Activated CD8-positive, alpha-beta memory T cell treated with anti-CD3 and anti-CD28 coated beads for 1 hour (primary cell): ENCODE measurements at places on chromosomes 11 and 22.

DNA sequence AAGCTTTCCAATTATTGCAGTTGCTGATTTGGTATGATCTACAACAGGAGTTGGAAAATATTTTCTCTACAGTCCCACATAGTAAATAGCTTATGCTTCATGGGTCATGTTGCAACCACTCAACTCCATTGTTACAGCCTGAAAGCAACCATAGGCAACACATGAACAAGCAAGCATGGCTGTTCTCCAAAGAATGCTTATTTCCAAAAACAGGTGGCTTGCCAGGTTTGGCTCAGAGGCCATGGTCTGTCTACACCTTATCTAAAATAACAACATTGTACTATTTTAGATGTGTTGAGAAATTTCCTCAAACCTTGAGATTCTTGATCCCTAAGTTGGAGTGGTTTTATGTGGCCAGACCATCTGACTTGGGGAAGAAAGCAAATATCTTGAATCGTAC is 153.9 kb upstream of the MPPED2 start:
- no peak for DNase-seq

DNA sequence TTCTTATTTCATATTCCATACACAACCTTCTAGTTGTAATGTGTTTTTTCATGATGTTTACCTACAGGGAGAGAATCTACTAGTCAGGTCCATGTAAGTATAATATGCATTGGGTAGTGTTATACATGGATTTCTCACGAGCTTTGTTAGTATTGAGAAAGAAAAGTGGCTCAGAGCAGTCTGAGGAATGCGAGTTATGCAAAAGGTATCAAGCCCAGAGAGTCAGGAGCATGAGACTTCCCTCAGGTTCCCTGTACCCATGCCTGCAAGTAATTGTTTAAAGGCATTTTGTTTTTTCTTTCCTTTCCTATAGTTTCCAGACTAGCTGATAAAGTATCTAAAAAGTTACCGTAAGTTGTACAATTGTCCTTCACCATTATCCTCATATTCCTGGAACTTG is 66.1 kb downstream of the STK33 start:
- no peak for DNase-seq

DNA sequence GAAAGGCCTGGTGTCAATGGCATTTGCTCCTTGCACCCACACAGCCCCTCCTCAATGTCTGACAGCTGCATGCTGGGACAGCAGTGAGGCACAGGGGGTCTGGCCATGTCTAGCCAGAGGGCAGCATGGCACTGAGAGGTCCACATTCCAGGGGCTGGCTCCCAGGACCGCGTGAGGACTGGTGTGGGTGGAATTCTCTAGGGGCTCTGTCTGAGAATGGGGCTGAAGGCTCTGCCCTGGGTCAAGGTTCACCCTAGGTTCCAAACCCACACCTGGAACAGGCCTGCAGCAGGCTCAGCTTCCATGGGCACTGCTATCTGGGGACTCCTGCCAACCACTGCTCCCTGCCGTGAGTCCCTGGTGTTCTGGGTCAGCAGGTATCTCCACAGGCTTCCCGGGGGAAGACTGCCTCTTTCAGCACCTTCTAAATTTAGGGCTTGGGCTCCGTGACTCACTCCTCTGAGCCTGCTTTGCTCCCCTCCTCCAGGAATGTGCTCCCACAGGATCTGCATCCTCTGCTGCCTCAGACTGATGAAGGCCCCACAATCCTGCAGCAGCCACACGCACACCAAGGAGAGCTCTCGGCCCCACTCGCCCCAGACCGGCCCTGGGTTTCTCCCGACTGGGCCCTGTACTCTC is 4.2 kb downstream of the STARD10 start:
- DNase-seq: no peak

- DNase-seq: no peak
Observed at GRCh38 chr11:85945296-85945695, 90.1 kb downstream of the CCDC83 start.

- no peak for DNase-seq
Observed at GRCh38 chr11:72373163-72373562, 61.2 kb downstream of the CLPB start.

DNA sequence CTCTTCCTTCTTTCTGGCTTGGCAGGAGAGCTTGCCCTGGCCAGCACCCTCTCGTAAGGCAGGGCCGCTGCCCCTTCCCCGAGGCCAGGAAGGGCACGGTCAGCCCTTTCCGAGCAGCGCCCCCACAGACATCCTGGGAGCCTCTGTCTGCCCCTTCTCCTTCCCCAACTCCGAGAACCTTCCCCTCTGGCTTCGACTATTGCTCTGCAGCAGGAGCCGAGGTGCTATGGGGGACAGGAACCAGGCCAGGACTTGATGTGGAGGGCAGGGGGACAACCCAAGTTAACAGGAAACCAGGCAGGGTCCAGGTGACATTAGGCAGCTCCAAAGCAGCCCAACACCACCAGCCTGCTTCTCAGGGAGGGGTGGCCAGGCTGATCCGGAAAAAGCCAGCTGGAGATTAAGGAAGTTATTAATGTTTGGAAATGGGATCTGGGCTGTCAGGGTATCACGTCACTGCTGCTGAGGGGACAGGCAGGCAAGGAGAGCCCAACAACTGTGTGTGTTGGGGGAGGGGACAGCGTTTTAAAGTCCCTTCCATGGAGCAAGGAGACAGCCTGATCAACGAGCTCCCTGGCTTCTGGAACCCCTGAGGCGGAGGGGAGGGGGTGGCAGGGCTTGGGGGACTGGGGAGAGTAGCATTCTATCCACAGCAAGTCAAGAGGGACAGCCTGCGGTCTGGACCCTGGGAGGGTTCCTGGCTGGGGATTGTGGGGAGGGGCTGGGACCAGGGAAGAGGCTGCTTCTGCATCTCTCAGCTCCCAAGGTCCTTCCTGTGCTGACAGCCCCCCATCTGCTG is 27.3 kb downstream of the SYT7 start:
- no peak for DNase-seq

- no peak for DNase-seq
Observed at GRCh38 chr22:33898121-33898520, 22.2 kb downstream of the LARGE1 start.

DNA sequence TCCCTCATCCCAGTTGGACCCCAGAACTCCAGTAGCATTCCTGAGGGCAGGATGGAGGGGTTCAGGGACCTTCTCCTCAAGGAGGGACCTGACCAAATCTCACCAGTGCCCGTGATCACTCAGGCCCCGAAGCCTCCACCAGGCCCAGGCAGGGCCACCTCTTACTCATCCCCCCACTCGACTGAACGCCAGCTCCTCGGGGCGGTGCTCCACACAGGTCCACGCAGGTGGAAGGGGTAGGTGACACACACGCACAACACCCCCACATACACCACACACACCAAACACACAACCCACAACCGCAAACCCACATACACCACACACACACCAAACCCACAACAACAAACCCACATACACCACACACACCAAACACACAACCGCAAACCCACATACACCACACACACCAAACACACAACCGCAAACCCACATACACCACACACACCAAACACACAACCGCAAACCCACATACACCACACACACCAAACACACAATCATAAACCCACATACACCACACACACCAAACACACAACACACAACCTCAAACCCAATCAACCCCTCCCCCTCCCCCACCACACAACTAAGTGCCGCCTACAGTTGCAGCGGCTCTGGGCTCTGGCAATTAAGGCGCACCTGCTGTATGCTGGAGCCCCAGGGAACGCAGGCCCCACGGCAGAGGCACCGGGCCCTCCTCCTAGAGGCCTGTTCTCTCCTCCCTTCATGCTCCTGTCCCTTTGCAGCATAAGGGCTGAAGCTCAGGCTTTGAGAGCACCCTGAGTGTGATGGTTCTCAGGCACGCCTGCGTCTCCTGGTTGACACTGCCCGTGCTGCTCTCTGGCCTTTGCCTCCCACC is 1318.1 kb downstream of the TBC1D22A start:
- DNase-seq: no peak

DNA sequence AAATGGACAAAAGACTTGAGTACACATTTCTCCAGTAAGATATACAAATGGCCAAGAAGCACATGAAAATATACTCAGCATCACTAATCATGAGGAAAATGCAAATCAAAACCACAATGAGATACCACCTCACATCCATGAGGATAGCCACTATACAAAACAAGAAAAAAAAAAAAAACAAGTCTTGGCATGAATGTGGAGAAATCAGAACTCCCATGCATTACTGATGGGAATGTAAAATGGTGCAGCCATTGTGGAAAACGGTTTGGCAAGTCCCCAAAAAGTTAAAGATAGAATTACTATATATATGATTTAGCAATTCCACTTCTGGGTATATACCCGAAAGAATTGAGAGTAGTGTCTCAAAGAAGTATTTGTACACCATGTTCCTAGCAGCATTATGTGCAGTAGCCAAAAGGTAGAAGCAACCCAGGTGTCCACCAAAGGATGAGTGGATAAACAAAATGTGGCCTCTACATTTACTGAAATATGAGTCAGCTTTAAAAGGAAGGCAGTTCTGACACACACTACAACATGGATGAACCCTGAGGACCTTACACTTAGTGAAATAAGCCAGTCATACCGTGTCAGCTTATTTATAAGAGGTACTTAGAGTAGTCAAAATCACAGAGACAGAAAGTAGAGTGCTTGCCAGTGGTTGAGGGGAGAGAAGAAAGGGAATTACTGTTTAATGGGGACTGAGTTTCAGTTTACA is 146.3 kb downstream of the WNT7B start:
- DNase-seq: no peak

DNA sequence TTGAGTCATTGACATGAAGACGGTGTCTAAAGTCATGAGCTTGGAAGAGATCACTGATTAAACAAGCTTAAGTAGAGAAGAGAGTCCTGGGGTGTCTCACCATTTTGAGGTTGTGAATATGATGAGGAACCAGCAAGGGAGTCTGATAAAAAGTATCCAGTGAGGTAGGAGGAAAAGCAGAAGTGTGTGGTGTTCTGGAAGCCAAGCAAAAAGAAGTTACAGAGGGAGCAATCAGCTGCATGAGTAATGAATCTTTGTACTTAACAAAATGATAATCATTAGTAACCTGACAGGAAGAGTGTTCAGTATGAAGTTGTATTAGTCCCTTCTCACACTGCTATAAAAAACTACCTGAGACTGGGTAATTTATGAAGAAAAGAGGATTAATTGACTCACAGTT is 131.3 kb downstream of the C11orf87 start:
- no peak for DNase-seq

GRCh38 chr11:6351782-6352382 is 31.6 kb upstream of the CAVIN3 start:
- DNase-seq: no peak

DNA sequence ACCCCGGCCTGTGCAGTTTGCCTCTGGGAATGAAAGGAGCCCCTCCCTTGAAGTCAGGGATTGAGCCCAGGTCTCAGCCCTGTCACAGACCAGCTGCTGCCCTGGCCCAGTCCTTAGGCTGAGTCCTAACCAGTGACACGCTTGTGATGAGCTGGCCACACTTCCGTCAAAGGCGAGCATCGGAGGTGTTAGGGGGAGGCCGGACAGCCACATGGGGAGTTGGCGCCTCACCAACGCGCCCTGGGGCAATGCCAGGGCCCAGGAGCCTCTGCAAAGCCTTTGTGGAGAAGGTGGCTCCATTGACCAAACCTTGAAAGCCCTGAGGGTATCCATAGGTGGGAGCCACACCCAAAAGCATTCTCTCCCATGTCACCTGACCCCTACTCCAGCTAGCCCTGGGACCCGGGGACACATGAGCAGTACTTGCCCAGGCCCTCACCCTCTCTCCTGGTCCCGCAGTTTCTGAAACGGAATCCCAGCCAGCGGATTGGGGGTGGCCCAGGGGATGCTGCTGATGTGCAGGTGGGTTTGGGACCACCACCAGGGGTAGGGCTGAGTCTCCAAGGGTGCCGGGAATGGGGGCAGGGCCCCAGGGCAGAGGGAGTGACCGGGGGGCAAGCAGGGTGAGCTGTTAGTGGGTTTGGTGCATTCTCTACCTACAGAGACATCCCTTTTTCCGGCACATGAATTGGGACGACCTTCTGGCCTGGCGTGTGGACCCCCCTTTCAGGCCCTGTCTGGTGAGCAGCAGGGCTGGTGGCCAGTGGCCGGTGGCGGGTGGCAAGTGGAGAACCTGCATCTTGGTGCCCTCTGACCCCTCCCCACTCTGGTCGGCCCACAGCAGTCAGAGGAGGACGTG is 3.7 kb downstream of the PTPRCAP start:
- DNase-seq: no peak

DNA sequence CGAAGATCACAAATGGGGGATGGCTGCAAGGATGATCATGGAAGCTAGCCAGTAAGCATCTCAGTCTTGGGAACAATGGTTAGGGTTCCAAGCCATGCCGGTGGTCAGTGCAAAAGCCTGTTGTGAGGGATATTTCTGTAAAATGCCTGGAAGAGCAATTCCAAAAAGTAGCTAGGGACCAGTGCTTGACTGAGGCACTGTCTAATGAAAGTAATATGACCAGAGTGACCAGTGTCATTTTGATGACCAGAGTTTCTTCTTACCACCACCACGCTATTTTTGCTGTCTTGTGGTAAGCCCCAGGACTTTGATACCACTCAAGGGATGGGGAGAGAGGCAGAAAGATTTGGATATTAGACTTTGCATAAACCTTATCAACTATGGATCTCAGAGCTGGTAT is 18.4 kb downstream of the GDPD4 start:
- DNase-seq: no peak

- DNase-seq: no peak
Observed at GRCh38 chr11:80309301-80309700, 868.5 kb upstream of the TENM4 start.

GRCh38 chr11:67611704-67612587 is 5.2 kb downstream of the NDUFV1 start:
- no peak for DNase-seq

- no peak for DNase-seq
Observed at GRCh38 chr11:110379261-110379660, 50.5 kb upstream of the FDX1 start.

GRCh38 chr11:71991494-71991893 is 7.2 kb upstream of the IL18BP start:
- DNase-seq: no peak

DNA sequence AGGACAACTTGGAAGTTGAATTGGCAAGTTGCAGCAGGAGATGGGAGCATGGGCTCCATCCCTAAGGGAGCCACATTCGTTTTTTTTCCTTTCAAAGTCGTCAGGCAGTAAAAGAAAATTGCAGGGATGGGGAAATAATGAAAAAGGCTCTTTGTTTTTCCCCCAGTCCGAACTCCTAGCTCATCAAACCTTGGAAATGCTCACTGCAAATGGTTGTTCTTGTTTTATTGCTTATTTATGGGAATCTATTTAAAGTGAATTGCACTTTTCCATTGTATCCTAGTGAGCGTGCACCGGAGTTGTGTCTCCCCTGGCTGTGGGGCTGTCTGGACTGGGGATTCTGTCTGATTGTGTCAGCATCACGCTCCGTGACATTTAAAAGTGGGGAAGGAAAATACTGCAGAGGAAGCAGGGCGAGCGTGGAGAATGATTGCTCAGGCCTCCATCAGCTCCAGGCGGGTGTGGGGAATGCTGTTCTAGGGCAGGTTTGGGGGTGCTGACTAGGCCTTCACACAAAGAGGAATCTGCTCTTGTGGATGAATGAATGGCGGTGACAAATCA is 306.4 kb downstream of the KIRREL3 start:
- DNase-seq: no peak
